Panc1 (cell line): ENCODE measurements at places on chromosomes 12 and 14. TPM values are rescaled to one million over a fixed set of nuclear protein-coding genes. Genes with fewer than 3 reads are reported as not detected.
A peak's percentile ranks its signal among the peaks of the same experiment; 100 is the strongest.

The GZMH gene
- not detected for total RNA-seq

The EFS gene
- not detected for total RNA-seq

The POTEM gene
- total RNA-seq: not detected

The KRT74 gene
- not detected for total RNA-seq

The RNASE3 gene
- total RNA-seq: not detected

DNA sequence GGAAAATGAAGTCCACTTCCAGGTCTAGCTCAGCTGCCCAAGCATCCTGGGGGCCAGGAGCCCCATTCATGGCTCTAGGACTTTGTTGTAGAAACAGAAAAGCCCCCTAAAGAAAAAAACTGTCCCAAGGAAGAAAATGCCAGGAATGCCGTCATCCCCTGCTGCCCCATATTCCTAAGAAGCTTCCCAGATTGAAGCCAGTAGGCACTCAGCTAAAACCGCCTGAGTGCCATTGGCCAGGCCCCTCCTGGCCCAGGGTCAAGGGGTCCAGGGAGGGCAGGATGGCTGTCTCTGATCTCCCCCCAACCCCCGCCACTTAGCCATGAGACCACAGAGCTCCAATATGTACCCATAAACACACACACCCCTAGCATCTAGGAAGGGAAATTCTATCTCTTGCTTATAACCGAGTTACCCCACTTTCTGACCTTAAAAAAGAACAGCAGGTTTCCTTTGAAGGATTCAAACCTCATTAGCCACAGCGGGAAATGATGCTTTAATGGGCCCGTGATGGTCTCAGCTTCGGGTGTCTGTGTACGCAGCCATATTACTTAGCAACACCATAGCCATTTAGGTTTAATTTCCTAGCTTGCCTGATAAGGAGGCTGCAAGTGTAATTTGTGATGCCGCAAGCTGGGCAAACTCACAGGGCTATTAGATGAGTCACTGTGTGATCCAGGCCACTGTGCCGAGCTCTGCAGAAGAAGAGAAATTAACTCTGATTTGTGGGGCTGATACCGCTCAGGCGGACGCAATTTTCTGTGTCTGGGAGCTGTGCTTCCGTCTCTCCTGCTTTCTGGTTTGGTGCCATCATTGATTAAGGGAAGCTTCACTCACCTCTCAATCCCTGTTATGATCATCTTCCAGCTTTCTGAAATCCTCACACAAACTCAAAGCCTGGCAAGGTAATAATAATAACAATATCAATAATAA, 84.2 kb downstream of the GCH1 start:
- no peaks in the 10 kb centered on the region; the same call in 1 of the 2 replicates for H3K4me1 ChIP-seq

GRCh38 chr12:20264608-20265114, 103.7 kb upstream of the PDE3A start:
- H3K36me3 ChIP-seq: no peaks in the 10 kb centered on the region
- no peak for DNase-seq
- H3K27me3 ChIP-seq: no peaks in the 10 kb centered on the region

GRCh38 chr14:54711812-54712464, 145.0 kb downstream of the SAMD4A start:
- H3K4me3 ChIP-seq: no peak overlapping the region
- H3K27me3 ChIP-seq: no peaks in the 10 kb centered on the region
- H3K27ac ChIP-seq: no peak overlapping the region
- H3K36me3 ChIP-seq: no peaks in the 10 kb centered on the region
- DNase-seq: no peak

DNA sequence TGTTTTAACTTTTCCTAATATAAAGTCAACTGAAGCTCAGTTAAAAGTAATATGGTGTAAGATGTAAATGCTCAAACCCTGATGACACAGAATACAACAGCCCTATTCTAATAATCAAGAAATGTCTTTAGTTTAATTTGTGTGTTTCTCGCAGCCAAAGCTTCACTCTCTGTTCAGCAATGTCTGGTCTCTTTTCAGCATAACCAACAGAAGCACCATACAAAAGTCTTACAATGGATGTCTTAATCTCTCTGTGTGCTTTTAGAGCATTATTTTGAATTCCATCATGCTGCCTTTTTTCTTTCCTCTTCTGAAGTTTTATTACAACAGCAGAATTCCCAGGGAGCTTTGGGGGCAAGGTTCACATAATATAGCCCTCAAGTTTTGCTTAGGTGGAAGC, 210.2 kb upstream of the NPAS3 start:
- H3K27me3 ChIP-seq: no peaks in the 10 kb centered on the region
- no peak overlapping the region for H3K4me3 ChIP-seq
- no peak for DNase-seq

DNA sequence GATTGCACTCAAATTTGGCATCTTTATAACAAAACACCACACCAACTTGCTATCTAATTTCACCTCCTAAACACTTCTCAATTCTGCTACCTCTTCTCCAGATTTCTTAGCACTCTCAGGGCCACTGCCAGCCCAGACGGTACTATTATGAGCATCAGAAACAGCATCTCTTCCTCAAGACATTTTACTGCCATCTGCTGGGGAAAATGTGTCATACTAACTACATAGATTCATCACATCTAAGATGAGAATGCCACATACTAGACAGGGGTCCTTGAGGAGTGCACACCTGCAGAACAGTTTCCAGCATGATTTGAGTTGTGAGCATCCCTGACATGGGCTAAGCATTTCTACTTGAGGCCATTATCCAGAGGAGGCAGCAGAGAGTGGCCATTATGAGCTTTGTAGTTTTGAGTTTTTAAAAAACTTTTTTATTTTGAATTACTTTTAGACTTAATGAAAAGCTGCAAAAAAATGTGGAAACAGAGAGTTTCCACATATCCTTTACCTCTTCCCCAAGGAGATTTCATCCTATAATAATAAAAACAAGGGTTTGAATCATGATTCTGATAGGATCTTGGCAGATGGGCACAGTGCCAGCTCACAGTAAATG, 15.1 kb upstream of the GRIP1 start:
- H3K27ac ChIP-seq: no peak overlapping the region
- H3K4me1 ChIP-seq: no peaks in the 10 kb centered on the region
- peak; percentile 32 for DNase-seq
- no peak overlapping the region for H3K4me3 ChIP-seq

GRCh38 chr12:122523846-122524718, 2.7 kb downstream of the RSRC2 start:
- no peak for DNase-seq
- peaks cover 49% of the 10 kb centered on the region for H3K36me3 ChIP-seq
- no peaks in the 10 kb centered on the region for H3K27me3 ChIP-seq
- peak overlapping the region; percentile 100 for H3K4me3 ChIP-seq
- H3K4me1 ChIP-seq: peaks cover 23% of the 10 kb centered on the region
- H3K27ac ChIP-seq: peak overlapping the region; percentile 100

- H3K4me1 ChIP-seq: no peaks in the 10 kb centered on the region
- H3K27me3 ChIP-seq: no peaks in the 10 kb centered on the region
- H3K27ac ChIP-seq: no peak overlapping the region
- H3K4me3 ChIP-seq: no peak overlapping the region
- no peaks in the 10 kb centered on the region for H3K36me3 ChIP-seq
These were observed 38.7 kb downstream of the KCNH5 start for GRCh38 chr14:63006531-63006930.

DNA sequence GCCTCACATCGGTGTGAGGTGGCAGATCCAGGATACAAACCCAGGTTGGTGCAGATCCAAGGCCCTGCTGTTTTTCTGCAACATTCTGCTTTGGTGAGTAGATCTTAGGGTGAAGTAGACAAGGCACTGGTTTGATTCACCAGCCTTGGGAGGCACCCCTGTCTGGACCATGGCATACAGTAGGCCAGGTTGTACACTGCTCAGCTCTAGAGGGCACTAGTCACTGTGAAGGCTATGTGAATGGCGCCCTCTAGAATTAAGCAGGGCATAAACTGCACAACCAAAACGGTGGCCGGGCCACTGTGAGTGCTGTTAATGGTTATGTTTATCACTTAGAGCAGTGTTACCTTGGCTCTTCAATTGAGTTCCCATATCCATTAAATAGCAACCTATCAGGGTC, 280.6 kb upstream of the PWP1 start:
- H3K36me3 ChIP-seq: no peaks in the 10 kb centered on the region
- H3K27ac ChIP-seq: no peak overlapping the region
- no peak overlapping the region for H3K4me3 ChIP-seq

- H3K4me1 ChIP-seq: no peaks in the 10 kb centered on the region
- no peaks in the 10 kb centered on the region for H3K36me3 ChIP-seq
- no peak overlapping the region for H3K4me3 ChIP-seq
- DNase-seq: no peak
These were observed 130.8 kb upstream of the FLRT2 start for GRCh38 chr14:85399186-85399585.

- H3K36me3 ChIP-seq: no peaks in the 10 kb centered on the region
- no peaks in the 10 kb centered on the region for H3K27me3 ChIP-seq
- no peak overlapping the region for H3K4me3 ChIP-seq
- no peak for DNase-seq
- H3K4me1 ChIP-seq: no peaks in the 10 kb centered on the region
These were observed 596.0 kb downstream of the SLC16A7 start for GRCh38 chr12:60191676-60192359.

- no peak overlapping the region for H3K4me3 ChIP-seq
- H3K27ac ChIP-seq: no peak overlapping the region
- H3K27me3 ChIP-seq: no peaks in the 10 kb centered on the region
- no peaks in the 10 kb centered on the region for H3K36me3 ChIP-seq
- DNase-seq: no peak
- peaks cover 38% of the 10 kb centered on the region for H3K4me1 ChIP-seq
These were observed 40.8 kb downstream of the CCDC88C start for GRCh38 chr14:91376547-91377477.

DNA sequence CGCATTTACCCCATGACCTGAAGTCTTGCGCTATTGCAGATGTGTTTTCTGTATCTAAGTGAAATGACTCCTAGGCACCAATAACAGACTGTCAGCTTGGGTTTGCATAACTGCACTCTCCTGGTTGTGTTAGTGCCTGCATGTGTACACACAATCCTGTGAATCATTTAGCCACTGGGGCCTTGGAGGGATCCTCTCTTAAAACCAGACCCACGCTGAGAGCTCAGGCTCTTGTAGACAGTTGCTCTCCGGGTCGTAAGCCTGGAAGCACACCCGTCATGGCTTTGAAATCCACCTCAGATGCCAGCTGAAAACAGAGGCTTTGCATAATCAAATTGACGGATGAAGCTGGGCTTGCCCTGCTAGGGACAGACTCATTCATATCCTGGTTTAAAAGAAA, 79.2 kb upstream of the RBM19 start:
- no peaks in the 10 kb centered on the region for H3K36me3 ChIP-seq
- no peak overlapping the region for H3K27ac ChIP-seq
- no peak overlapping the region for H3K4me3 ChIP-seq
- H3K27me3 ChIP-seq: peaks cover 12% of the 10 kb centered on the region

DNA sequence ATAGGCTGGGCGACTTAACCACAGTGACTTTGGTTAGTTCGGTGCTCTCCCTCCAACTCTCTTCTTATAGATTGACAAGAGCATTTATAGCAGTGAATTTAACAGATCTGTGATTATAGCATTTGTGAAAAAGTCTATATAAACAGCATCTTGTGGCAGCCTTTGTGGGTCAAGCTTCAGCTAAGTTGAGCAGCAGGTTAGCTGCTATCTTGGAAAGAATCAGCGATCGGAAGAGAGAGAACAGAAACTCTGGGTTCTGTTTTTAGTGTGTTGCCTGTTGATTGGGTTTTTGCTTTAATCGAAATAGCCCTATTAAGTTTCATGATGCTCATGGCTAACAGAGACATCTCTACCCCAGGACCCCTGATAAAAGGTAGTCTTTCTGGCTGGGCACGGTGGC, 20.2 kb downstream of the EVL start:
- no peaks in the 10 kb centered on the region for H3K27me3 ChIP-seq
- no peak overlapping the region for H3K27ac ChIP-seq
- no peak for DNase-seq
- H3K36me3 ChIP-seq: no peaks in the 10 kb centered on the region
- no peaks in the 10 kb centered on the region for H3K4me1 ChIP-seq
- H3K4me3 ChIP-seq: no peak overlapping the region

DNA sequence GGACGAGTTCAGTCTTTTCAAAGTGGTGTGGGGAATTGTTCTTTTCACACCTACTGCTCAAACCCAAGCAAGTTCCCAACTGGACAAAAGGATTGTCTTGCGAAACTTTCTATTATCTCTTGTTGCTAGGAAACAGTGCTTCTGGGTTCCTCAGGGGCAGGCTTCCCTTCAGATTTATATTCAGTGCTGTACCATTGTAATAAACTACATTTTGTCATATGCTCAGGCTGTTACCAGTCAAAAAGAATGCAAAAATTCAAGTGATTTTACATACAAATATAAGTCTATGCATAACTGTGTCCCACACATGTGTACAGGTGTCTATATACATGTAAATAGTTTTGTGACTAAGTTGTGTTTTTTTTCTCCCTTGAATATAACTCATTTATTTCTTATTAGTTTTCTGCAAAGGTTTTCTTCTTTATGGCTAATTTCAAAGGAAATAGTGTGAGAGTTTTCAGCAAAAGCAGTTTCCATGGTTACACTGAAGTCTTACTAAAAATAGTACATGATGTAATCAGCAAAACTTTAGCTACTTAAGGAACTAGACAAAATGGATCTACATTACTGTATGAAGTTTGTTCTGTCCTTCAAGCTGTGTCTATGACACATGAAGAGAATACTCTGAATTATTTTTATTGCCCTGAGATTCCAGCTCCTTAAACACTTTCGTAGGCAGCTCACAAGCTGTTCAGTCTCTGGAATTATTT, 430.2 kb upstream of the TMPO start:
- no peak overlapping the region for H3K27ac ChIP-seq
- H3K4me1 ChIP-seq: no peaks in the 10 kb centered on the region
- no peak overlapping the region for H3K4me3 ChIP-seq
- no peaks in the 10 kb centered on the region for H3K27me3 ChIP-seq

GRCh38 chr12:54579696-54580333, 8.6 kb downstream of the PPP1R1A start:
- H3K27ac ChIP-seq: no peak overlapping the region
- H3K36me3 ChIP-seq: no peaks in the 10 kb centered on the region
- no peak overlapping the region for H3K4me3 ChIP-seq
- H3K27me3 ChIP-seq: peaks cover 7% of the 10 kb centered on the region
- no peaks in the 10 kb centered on the region for H3K4me1 ChIP-seq

- DNase-seq: no peak
- H3K4me3 ChIP-seq: no peak overlapping the region
- H3K4me1 ChIP-seq: no peaks in the 10 kb centered on the region
These were observed 348.8 kb downstream of the PDZRN4 start for GRCh38 chr12:41536813-41537490.
